ENCODE measurements at places on chromosomes 7 and 10.

DNA sequence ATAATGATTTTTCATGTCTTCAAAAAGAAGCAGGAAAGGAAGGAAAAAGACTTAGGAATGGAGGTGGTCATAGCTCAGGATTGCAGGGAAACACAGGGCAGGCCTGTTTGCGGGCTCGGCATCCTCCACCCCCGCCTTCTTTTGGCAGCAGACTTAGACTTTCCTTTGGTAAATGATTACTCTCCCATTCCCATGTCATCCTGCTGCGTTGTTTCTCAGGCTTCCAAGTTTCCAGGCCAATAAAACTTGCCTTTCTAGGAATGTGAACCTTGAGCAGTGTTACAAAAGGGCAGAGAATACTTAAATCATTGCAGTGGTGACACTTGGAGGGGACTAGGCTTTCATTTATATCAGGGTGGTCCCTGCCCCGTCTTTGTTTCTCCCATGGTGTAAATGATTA is 34.0 kb upstream of the DGKB start:
- DNase-seq, result peak; percentile 52

DNA sequence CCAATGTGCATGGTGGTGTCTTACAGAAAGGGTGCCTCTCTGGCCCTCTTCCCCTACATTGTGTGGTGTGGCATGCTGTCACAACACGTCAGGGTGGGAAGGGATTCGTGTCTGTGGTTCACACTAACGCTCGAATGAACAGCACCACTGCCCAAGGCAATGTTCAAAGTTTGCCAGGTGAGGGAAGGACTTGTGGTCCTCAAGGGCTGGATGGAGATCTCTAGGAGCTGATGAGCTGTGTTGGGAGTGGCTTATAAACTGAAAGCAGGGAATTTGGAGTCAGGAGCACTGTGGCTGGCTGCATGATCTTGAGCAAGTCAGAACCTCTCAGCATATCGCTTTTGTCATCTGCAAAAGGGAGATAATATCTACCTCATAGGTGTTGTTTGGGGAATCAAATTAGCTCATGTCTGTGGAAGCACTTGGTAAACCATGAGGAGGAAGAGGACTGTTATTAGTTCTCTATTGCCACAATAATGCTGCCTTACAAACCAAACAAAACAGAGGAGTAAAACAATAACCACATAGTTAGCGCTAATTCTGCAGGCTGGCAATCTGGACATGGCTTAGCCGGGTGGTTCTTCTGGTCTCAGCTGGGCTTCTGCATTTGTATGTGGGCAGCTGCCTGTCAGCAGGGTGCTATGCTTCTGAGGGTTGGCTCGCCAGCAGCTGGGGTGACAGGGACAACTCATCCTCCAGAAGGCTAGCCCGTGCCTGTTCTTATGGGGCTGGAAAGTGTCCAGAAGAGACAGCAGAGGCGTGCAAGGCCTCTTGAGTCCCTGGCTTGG is 22.9 kb upstream of the C10orf105 start:
- DNase-seq, result no peak

DNA sequence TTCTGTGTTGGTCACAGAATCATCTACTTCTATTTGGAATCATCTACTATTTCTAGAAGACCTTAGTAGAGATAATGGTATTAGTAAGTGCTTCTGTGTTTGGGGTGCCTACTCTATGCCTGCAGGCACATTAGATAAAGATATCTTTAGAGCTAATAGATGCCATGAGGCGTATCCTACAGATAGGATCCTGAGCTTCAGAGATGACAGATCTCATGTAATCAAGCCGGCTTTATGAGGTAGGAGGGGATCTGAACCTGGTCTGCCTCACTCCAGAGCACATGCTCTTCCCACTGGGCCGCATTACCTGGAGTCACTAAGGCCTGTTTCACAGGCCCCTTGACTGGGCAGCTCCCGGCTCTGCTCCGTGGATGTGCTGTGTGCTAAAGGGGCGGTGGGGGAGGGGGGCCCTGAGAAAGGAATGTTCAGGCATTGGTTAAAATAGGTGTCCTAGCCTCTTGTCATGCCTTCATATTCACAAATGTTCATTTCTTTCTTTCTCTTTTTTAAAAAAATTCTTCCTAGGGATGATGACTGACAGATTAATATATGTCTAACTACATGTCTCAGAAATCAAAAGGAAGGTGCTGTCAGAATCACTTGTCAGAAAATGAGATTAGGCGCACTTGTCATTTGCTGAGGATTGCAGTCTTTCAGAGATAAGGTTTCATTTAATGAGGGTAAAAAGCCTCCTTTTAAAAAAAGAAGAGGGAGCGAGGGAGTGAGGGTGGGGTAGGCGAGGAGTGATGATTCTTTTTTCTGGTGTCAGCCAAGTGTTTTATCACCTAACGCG is 458.0 kb upstream of the GALNT17 start:
- DNase-seq, result no peak

DNA sequence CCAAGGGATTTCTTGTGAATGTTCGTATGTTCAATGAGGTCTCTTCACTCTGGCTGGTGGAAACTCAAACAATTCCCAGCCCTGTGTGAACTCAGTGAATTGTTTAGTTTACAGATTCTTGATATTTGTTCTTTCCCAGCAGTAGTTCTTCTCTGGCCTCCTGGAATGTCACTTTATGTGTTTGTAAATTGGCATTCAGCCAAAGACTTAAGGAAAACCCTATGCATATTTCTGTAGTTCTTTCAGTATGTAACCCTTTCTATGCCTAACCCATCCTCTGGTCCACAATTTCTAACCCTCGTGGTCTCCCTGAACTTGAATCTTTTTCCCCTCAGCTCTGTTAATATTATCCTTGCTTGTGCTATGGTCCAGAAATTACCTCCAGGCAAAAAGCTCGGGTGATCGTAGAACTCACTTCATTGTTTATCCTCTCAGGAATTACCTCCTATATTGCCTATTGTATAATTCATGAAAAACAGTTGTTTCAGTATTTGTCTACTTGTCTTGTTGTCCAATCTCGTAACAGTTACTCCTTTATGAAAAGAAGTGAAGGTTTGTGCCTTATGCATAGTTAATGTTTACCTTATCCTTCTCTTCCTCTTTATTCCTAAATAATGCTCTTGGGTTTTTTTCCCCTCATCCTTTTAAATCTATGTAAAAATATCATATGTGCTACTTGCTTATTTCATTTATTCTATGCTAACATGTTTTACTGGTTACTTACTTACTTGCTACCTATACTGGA is 23.7 kb upstream of the AGR3 start:
- DNase-seq, result peak; percentile 56

DNA sequence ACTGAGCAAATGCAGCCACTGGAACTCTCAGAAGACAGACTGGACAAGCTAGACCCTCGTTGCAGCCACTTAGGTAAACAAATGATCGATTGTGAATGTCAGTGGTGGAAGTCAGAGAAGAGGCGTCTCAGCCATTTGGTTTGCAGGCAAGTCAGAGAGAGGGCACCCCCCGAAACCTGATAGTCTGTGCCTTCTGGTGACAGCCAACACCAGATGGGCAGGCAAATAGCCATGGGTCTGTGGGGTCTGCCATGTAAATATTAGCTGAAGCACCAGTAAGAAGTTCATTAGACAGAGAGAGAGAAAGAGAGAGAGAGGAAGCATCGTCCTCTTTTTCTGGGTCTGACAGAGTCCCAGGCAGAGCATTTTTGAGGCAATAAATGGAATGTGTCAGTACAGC is 5.4 kb downstream of the PPP1R17 start:
- no peak for DNase-seq

- DNase-seq, result no peak
Observed at GRCh38 chr10:95758351-95759025, 2.5 kb downstream of the ENTPD1 start.

GRCh38 chr10:88545359-88545758 is 37.8 kb downstream of the RNLS start:
- DNase-seq, result no peak

DNA sequence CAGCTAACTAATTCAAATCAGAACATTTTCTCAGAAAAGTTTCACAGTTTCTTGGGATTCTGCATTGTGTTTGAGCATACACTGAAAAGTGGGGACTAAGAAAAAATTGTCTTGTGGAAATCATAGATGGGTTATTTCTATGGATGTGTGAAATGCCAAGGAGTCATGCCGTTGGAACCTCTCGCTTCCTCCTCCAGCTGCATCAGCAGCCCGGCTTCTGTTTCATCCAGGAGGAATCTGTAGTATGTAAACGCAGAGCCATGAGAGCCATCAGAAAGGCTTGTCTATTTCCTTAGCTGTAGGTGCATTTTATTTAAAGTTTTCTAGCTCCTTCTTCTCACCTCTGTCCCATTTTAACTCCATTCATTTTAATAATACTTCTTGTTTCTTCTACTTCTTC is 1144.1 kb downstream of the GATA3 start:
- peak; percentile 72 for DNase-seq

DNA sequence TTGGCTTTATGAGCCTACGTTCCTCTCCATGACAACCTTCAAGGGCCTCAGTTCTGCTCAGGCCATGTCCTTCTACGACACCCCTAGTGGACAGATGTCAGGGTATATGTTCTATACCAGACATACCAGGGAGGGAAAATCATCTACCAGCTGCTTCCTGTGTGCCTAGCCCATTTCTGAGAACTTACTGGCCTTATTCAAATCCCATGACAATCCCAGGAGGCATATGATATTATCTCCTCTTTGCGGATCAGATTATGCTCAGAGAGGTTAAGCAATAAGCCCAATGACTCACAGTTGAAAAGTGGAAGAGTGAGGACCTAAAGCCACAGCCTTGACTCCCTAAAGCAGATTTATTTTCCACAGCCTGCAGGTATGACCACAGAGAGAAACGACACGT is 139.3 kb downstream of the GLI3 start:
- peak; percentile 98 for DNase-seq

DNA sequence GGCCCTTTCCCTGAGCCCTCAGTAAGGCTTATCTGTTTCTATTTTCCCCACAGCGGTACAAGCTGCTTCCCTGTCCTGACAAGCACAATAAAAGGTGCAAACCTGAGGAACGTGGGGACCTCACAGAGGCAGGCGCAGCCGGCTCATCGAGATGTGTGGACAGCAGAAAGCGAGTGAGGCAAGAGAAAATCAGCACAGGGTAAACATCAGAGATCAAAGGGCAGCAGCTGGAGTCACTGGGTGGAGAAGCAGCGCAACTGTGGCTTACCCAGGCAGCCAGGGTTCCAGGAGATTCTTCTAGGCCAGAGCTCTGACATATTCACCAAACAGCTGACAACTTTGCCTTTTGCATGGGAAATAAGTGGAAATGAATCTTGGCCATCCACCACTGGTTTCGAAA is 212.6 kb downstream of the WDR11 start:
- no peak for DNase-seq

- DNase-seq, result peak; percentile 37
Observed at GRCh38 chr7:5296611-5297226, 14.0 kb downstream of the SLC29A4 start.

DNA sequence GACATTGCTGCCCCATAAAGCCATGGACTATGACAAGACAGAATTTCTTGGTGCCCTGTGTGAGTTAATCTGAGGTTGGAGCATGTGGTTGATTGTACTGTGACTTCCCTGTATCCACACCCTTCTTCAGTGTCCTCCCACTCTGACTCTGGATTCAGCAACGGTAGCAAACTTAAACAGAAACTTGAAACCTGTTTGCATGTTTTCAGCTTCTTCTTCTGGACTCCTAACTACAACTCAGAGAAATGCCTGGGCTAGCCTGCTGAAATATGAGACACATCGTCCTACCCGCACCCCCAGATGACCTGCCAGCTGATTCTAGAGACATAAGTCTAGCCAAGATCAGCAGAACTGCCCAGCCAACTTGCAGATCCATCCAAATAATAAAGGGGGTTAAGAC is 78.4 kb downstream of the IPMK start:
- DNase-seq, result peak; percentile 2

- no peak for DNase-seq
Observed at GRCh38 chr7:85175217-85175616, 11.6 kb downstream of the SEMA3D start.

GRCh38 chr7:73829505-73829904 is 1.3 kb upstream of the CLDN4 start:
- DNase-seq, result no peak
